DND-41 (cell line): ENCODE measurements at places on chromosomes 16 and 17.

GRCh38 chr17:43574896-43575525 lies 28.9 kb upstream of the ETV4 start:
- no peaks in the 10 kb centered on the region for H3K36me3 ChIP-seq
- H3K27ac ChIP-seq, result no peak overlapping the region
- no peaks in the 10 kb centered on the region for H3K4me1 ChIP-seq
- peaks cover 13% of the 10 kb centered on the region for H3K27me3 ChIP-seq

DNA sequence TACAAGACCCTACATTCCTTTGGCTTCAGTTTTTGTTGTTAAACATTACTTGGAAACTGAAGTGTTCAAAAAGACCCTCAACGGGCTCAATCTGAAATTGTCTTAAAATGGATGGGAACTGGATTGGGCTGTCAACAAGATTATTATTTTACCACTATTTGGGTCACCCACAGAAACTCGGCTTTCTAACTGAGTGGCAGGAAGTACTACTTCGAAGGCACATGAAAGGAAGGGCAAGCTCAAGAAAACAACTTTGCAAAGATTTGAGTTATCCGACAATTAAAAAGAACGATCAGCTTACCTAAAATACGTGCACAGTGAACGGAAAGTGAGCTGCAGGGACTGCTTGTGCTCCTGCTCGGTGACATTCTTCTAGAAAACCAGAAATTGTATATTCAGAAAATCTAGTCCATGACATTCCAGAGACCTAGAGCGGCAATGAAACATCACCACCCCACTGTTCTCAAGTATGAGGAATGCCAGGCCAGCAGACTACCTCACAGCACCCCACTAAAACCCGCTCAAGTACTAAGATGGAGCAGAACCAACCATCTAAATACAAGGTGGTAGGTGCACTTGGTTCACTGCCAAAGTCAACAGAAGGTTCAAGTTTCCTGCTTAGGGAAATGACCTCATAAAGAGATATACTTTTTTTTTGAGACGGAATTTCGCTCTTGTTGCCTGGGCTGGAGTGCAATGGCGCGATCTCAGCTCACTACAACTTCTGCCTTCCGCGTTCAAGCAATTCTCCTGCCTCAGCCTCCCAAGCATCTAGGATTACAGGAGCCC lies 60.5 kb downstream of the ZZEF1 start:
- no peaks in the 10 kb centered on the region for H3K4me1 ChIP-seq
- peaks cover 94% of the 10 kb centered on the region for H3K36me3 ChIP-seq
- no peak overlapping the region for H3K27ac ChIP-seq
- no peak overlapping the region for H3K4me3 ChIP-seq
- DNase-seq, result no peak

- H3K27ac ChIP-seq, result no peak overlapping the region
- no peaks in the 10 kb centered on the region for H3K4me1 ChIP-seq
- no peak overlapping the region for H3K4me3 ChIP-seq
Measured at GRCh38 chr17:33908363-33909064, 346.6 kb upstream of the CCL2 start.

DNA sequence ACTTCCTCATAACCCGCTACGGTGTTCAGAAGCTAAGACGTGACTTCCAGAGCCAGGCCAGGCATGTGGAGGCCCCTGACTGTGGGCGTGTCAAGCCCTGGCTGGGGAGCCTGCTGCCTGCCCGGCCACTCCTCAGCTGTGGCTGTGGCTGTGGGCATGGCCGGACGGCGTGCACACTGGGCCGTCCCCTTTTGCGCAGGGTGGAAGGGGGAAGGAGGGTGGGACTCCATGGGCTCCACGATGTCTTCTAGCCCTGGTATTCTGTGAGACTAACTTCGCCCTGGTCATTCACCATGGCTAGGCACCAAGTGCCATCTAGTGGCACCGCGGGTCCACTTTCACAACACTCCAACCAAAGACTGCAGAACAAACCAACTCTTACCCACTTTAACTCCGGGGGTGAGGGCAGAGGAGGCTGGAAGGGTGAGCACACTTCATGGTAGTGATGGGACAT lies 67.9 kb downstream of the N4BP1 start:
- no peaks in the 10 kb centered on the region for H3K27me3 ChIP-seq
- H3K4me3 ChIP-seq, result no peak overlapping the region
- peaks cover 5% of the 10 kb centered on the region for H3K4me1 ChIP-seq
- H3K27ac ChIP-seq, result no peak overlapping the region

DNA sequence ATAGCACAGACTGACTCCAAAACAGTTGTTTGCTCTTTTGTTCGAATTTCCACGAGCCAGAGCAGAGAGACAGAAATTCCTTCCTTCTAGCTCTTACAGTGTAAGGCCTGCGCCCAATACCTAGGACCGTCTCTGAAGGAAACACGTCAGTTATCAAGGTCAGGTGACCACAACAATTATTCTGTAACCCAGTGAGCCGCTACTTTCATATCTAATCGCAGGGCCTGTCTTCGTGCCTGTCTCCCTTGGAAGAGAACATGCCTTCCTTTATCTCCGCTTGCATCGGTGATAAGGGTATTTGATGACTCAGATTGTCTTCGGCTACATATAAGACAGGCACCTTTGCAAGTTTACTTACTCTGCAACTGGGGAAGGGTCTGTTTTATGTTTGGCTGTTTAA lies 288.0 kb downstream of the MAF start:
- no peak for DNase-seq
- H3K27me3 ChIP-seq, result no peaks in the 10 kb centered on the region
- H3K4me3 ChIP-seq, result no peak overlapping the region

DNA sequence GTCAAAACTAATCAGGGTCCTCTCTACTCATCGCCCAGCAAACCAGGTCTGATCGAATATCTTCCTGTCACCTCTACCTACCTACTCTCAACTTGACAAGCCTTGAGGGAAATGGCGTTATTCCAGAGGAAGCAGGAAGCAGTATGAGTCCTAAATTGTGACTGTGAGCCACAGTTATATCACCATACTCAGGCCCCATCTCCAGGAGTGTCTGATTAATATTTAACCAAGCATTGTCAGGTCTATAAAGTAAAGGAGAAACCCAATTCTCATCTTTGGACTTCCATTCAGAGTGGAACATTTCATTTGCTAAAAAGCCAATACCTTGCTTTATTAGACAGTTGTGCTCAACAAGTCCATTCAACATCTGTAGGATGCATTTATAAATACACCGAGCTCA lies 17.8 kb upstream of the CLEC3A start:
- H3K27ac ChIP-seq, result no peak overlapping the region
- no peaks in the 10 kb centered on the region for H3K27me3 ChIP-seq
- H3K4me1 ChIP-seq, result 0 out of 2 replicates have a peak, but pooled peaks cover 5% of the 10 kb centered on the region
- DNase-seq, result no peak

DNA sequence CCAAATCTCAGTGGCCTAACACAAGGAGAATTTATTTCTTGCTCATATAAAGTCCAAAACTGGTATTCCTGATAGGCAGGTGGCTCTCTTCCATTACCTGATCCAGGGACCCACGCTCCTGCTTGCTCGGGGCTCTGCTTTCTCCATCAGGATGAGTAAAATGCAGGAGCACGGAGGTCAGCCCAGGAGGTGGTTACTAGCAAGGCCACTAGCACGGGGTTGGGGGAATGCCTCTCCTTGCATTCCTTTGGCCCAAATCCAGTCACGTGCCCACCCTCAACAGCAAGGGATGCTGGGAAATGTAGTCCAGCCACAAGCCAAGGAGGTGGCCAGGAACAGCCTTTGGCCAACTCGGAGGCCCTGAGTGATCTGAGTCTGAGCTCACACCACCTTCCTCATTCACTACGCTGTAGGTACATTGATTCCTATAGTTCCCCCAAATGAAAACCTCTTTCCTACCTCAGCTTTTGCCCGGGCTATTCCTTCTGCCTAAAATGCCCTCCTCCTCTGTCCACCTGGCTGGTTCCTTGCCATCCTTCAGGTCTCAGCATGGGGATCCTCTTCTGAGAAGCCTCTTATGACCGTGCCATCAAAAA lies 38.3 kb upstream of the HAPSTR1 start:
- H3K4me1 ChIP-seq, result no peaks in the 10 kb centered on the region
- peak; percentile 10 for DNase-seq
- no peaks in the 10 kb centered on the region for H3K27me3 ChIP-seq
- no peak overlapping the region for H3K4me3 ChIP-seq
- H3K36me3 ChIP-seq, result no peaks in the 10 kb centered on the region
- H3K27ac ChIP-seq, result no peak overlapping the region

GRCh38 chr17:79027925-79028491 lies 4.0 kb downstream of the C1QTNF1 start:
- DNase-seq, result no peak
- H3K4me3 ChIP-seq, result no peak overlapping the region
- H3K27me3 ChIP-seq, result peaks cover 14% of the 10 kb centered on the region
- H3K4me1 ChIP-seq, result peaks cover 22% of the 10 kb centered on the region
- no peaks in the 10 kb centered on the region for H3K36me3 ChIP-seq

GRCh38 chr17:6660101-6660500 lies 8.5 kb downstream of the C17orf100 start:
- no peak for DNase-seq
- H3K27me3 ChIP-seq, result peaks cover 26% of the 10 kb centered on the region
- H3K4me1 ChIP-seq, result no peaks in the 10 kb centered on the region; the same call in 1 of the 2 replicates
- H3K36me3 ChIP-seq, result no peaks in the 10 kb centered on the region

- no peak for DNase-seq
- no peak overlapping the region for H3K27ac ChIP-seq
- H3K4me3 ChIP-seq, result no peak overlapping the region
- no peaks in the 10 kb centered on the region for H3K27me3 ChIP-seq
- H3K4me1 ChIP-seq, result no peaks in the 10 kb centered on the region
Measured at GRCh38 chr16:57704905-57705852, 10.6 kb downstream of the DRC7 start.

GRCh38 chr17:17151962-17152361 lies 54.2 kb downstream of the PLD6 start:
- no peak for DNase-seq
- peaks cover 91% of the 10 kb centered on the region for H3K36me3 ChIP-seq
- no peak overlapping the region for H3K4me3 ChIP-seq
- no peaks in the 10 kb centered on the region for H3K27me3 ChIP-seq
- H3K27ac ChIP-seq, result no peak overlapping the region
- no peaks in the 10 kb centered on the region for H3K4me1 ChIP-seq

DNA sequence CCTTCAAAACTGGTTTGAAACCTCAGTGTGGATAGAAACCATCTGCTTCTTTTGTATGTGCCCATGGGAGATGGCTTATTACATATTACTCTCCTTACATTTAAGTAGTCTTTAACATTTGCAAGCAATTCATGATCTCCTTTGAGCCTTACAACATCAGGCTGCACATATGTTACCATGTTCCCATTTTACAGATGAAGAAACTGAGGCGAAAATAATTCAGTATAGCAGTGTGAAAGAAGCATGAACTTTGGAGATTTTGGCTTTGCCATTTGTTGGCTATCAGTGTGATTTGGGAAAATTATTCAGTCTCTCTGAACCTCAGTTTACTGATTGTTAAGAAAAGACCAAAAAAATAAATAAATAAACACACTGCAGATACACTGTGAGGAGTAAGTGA lies 15.7 kb downstream of the GNAO1 start:
- H3K4me3 ChIP-seq, result no peak overlapping the region
- H3K4me1 ChIP-seq, result peaks cover 17% of the 10 kb centered on the region
- DNase-seq, result no peak
- no peaks in the 10 kb centered on the region for H3K36me3 ChIP-seq
- no peaks in the 10 kb centered on the region for H3K27me3 ChIP-seq
- no peak overlapping the region for H3K27ac ChIP-seq

GRCh38 chr17:1183171-1183873 lies 3.5 kb upstream of the ABR start:
- H3K27me3 ChIP-seq, result no peaks in the 10 kb centered on the region
- H3K27ac ChIP-seq, result no peak overlapping the region
- no peak overlapping the region for H3K4me3 ChIP-seq
- H3K36me3 ChIP-seq, result no peaks in the 10 kb centered on the region

DNA sequence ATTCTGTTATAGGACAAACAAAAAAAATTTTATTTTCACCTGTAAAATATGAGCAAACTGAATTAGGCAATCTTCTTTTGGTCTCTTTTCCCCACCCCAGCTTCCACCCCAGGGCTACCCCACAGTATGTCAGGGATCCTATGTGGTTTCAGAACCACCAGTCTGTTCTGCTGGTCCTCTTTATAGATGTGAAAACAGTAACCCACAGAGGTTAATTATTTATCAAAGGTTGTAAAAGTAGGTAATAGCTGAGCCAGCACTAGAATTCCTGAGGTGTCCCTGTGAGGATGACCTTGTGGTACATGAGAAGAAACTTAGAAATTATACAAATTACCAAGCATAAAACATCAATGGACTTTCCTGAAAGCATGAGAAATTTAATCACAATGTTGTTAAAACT lies 428.7 kb downstream of the CNTNAP4 start:
- no peak overlapping the region for H3K4me3 ChIP-seq
- no peak for DNase-seq
- H3K36me3 ChIP-seq, result no peaks in the 10 kb centered on the region
- no peaks in the 10 kb centered on the region for H3K27me3 ChIP-seq
- H3K4me1 ChIP-seq, result no peaks in the 10 kb centered on the region
- H3K27ac ChIP-seq, result no peak overlapping the region

DNA sequence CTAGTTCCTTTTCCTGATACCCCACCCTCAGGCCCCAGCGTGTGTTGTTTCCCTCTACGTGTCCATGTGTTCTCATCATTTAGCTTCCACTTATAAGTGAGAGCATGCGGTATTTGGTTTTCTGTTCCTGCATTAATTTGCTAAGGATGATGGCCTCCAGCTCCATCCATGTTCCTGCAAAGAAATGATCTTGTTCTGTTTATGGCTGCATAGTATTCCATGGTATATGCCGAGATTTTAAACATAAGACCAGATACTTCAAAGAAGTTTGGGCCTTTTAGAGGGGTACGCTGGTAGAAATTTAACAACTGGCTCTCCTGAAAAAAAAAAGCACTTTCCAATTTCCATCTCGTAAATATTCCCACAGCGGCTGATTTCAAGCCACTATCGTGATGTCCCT lies 59.8 kb downstream of the IRF8 start:
- H3K4me3 ChIP-seq, result no peak overlapping the region
- H3K36me3 ChIP-seq, result no peaks in the 10 kb centered on the region
- no peak for DNase-seq
- H3K27ac ChIP-seq, result no peak overlapping the region
- no peaks in the 10 kb centered on the region for H3K27me3 ChIP-seq
- H3K4me1 ChIP-seq, result no peaks in the 10 kb centered on the region

- no peak overlapping the region for H3K4me3 ChIP-seq
- H3K4me1 ChIP-seq, result no peaks in the 10 kb centered on the region
- H3K36me3 ChIP-seq, result no peaks in the 10 kb centered on the region
- DNase-seq, result no peak
Measured at GRCh38 chr17:14803826-14804225, 461.3 kb downstream of the PMP22 start.

DNA sequence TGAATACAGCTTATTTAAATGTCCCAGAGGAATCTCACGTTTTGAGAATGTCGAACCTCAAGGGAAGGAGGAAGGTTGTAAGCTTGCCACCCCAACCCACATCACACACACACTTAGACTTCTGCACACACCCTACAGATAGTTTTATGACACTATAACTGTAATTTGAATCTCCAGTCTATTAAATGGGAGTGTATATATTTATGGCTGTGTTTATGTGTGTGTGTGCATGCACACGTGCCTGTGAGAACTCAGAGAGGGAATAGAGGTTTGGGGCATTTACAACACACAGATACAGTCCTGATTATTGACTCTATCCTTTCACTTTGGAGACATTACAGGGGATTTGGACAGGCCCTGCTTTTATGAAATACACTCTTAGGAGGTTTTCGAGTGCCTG lies 171.5 kb upstream of the MAF start:
- H3K27ac ChIP-seq, result no peak overlapping the region
- peaks cover 3% of the 10 kb centered on the region for H3K27me3 ChIP-seq
- H3K4me1 ChIP-seq, result peaks cover 7% of the 10 kb centered on the region
- no peak for DNase-seq
- H3K36me3 ChIP-seq, result no peaks in the 10 kb centered on the region

- DNase-seq, result no peak
- H3K4me3 ChIP-seq, result no peak overlapping the region
- no peaks in the 10 kb centered on the region for H3K4me1 ChIP-seq
- H3K27ac ChIP-seq, result no peak overlapping the region
- H3K36me3 ChIP-seq, result peaks cover 67% of the 10 kb centered on the region
Measured at GRCh38 chr17:2232244-2232638, 71.3 kb downstream of the SMG6 start.
